ENCODE measurements at places on chromosomes 5 and 9. TPM values are rescaled to one million over a fixed set of nuclear protein-coding genes. Genes with fewer than 3 reads are reported as not detected.

The FBP2 gene
- total RNA-seq: not detected

The LRRC19 gene
- not detected for total RNA-seq

The NR2F1-AS1 gene
- total RNA-seq: 10.7 TPM

The PCDHB4 gene
- 0.20 TPM for total RNA-seq

The SPRY4 gene
- 14.6 TPM for total RNA-seq

The FAM151B gene
- total RNA-seq: 7.4 TPM

The MGAT1 gene
- total RNA-seq: 103 TPM

The NMUR2 gene
- not detected for total RNA-seq

The SMIM3 gene
- total RNA-seq: 105 TPM

The NDOR1 gene
- total RNA-seq: 4.5 TPM

The IL33 gene
- 65.7 TPM for total RNA-seq
